SW480 (cell line): ENCODE measurements at places on chromosomes 16 and 17.

GRCh38 chr16:13105427-13105826 is 204.0 kb downstream of the SHISA9 start:
- no peak for DNase-seq

DNA sequence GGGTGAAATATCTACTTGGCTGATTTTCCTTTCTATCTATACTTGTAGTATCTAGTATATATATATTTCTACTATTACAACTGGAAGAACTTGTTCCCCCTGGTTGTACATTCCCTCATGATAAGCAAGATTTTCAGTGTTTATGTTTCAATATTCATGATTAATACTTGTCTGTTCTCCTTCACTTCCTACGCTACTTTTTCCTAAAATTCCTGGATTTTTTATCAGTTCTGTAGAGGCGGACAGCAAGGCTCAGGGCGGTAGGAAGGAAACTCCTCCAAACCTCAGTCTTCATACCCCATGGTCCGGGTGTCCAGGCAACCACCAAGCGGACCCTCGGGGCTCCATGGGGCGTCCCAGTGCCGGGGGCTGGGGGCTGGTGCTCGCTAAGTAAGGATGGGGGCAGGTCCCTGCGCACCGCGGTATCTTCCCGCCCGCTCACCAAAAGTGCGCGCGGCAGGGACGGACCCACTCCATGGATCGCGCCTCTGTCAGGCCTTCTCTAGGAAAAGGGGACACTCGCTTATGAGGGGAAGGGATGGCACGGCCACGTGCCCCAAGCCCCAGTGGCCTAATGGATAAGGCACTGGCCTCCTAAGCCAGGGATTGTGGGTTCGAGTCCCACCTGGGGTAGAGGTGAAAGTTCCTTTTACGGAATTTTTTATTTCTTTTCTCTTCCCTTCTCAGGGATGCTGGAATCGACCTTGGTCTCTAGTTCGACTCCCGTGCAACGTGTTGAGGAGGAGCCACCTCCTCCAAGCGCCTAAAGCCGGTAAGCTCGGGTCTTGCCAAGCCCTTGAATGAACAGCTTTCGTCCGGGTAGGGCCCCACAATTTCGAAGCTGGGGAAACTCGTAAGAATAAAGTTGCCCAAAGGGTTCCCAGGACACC is 13.2 kb downstream of the ATP5PD start:
- peak; percentile 87 for DNase-seq

DNA sequence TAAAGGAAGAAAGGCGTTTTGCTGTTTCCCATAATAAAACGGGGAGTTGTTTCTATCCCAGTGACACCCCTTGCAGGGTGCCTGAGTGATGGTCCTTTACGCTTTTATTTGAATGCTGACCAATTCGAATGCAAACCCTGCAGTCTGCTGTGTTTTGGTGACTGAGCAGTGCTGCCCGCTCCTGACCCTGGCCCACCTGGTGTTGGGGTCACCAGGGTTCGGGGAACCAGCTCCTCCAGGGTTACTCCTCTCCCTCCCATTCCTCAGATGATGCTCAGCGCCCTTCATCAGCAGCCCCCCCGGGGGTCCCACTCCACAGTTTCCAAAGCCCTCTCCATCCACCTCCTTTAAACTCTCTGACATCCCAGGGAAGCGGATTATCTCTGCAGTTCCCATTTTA is 6.0 kb downstream of the CA4 start:
- no peak for DNase-seq

DNA sequence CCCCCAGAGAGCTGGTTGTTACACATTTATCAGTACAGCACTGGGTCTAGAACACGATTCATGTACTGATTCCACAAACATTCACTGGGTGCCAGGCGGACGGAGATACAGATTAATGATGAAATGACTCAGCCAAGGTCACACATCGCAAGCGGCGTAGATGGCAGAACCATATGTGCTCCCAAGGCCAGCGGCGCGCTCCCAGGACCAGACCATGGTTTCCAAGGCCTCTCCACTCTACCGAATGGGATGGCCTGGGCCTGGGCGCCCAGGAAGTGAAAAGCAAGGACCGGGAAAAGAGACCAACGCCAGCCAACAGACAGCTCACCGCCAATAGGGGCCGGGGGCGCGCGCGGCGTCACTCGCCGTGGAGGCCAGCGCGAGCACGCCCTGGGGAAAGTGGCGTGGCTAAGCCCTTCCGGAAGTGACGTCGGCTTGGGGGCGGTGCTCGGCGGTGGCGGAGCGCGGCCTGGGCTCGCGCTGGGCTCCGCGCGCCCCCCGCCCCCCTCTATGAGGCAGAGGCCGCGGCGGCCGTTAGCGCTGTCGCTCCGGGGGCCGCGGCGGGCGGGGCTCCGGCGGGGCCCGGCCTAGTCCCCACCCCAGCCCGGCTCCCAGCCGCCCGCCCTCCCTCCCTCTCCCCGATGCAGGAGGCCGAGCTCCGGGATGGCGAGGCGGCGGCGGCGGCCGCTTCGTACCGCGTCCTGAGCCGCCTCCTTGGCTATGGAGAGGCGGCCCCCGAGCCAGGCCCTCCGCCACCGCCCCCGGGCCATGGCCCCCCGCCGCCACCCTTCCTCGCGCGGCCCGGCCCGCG is at the start of gene SOCS7:
Gene SOCS7 (plus strand): TSS at position 433 of the 811 bp plus-strand sequence. CDS start 209 bp downstream, at position 642.
- peak; percentile 88 for DNase-seq
